Stimulated activated CD8-positive, alpha-beta memory T cell treated with anti-CD3 and anti-CD28 coated beads, Interleukin-7, amount 100 ng/mL, for 24 hours (primary cell): ENCODE measurements at places on chromosomes 16 and 17.

DNA sequence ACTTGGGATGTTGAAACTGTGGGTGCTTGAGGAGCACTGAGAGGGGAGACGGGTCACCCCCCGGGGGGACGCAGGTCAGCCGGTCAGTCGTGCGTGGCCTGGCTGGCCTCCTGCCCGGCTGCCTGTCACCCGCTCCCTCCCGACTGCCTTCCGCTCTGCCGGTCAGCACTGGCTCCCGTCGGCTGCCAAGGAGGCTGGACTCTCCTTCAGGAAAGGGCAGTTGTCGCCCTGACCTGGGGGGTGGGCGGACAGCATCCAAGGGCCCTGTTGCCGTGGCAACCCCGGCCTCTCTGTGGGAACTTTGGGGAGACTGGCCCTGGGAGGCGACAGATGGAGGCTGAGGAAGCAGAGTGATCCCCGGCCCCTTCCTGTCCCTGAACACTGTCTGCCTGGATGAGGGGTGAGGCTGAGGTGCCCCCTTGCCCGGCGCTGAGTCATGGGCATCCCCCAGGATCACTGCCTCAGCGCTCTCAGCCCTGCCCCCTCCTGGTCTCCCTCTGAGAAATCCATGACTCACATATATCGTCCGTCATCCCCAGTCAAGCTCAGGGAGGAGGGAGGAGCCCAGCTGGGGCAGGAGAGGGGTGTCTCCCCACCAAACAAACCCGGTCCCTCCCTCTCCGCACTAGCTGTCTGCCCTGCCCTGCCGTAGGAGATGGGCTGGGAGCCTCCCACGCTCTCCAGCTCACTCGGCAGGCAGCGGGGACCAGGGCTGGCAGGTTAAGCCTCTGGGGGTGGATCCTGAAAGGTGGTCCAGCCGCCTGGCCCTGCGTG is at the start of gene ADGRG1:
TSS of gene ADGRG1 (plus strand) at position 623 of the 774 bp plus-strand sequence. CDS start 21,658 bp downstream, outside the sequence.
- no peak for DNase-seq

- no peak for DNase-seq
Measured at GRCh38 chr16:50166511-50167500, 13.7 kb downstream of the TENT4B start.

- DNase-seq = no peak
Measured at GRCh38 chr17:80679816-80680215, 135.2 kb downstream of the RPTOR start.

DNA sequence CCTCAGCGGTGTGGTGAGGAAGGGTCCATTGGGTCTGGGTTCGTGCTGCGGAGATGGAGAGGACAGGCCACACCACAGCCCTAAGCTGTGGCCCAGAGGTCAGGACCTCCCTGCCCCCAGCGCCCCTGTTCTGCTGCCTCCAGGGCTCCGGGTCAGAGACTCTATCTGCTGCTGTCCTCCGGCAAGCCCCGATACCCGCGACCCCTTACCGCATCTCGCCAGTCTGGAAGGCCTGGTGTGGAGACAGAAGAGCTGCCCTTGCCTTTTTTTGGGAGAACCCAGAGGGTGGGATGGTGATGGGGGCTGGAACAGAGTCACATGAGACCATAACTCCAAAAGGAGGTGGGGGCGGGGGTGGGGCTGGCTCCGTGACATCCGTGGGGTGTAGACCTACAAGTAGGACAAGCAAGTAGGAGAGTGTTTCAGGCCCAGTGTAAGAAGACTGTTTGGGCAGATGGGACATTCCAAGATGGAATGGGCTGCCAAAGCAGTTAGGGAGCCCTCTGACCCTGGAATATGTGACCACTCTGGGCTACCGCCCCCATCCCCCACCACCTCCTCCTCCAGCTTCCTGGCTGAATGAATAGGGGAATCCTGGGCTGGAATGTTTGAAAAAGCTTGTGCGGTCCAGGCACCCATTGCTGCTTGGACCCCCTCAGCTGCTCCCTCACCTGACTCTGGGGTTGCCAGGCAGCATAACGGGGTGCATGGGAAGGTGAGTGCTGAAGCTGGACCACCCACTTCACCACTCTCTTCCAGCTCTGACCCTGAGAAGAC is 1.4 kb downstream of the XYLT2 start:
- no peak for DNase-seq

GRCh38 chr16:11621920-11622651 is 35.4 kb upstream of the LITAF start:
- DNase-seq = no peak

DNA sequence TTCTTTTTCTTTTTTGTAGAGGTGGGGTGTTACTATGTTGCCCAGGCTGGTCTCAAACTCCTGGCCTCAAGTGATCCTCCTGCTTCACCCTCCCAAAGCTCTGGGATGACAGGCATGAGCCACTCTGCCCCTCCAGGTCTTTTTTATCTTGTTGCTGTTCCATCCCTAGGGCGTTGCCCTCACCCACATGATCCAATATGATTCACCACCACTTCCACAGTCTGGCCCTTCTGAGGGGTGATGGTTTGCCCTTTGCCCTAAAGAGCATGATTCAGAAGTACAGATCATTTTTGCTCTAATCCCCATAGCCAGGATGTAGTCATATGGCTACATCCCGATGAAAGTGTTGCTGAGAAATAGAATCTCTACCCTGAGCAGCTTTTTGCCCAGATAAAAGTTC is 18.8 kb downstream of the STX4 start:
- DNase-seq = no peak

DNA sequence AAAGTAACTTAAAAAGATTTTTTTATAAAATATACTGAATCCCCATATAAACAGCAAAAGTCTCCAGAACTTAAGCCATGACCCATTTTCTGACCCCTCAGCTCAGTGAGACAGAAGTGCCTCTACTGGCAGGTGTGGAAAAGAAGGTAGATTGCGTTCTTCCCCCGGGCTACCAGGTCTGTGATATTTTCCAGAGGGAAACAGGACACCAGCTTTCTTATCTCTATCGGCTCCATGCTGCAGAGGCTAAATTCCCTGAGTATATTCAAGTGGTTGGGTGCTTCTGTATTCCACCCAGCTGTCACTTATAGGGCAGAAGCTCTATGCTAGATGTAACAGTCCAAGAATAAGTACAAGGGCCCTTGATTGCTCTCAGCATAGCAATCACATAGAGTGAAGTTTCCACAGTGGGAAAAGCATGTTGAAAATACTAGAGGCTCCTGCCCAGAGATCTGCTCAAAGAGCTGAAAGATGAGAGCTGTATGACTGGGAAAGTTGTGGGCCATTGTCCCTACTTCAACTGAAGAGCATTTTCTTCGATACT is 687.3 kb downstream of the CDH11 start:
- DNase-seq = no peak

GRCh38 chr17:29051731-29052130 is 8.8 kb downstream of the PIPOX start:
- DNase-seq = no peak

- DNase-seq = no peak
Measured at GRCh38 chr17:42472709-42473521, 14.2 kb downstream of the ATP6V0A1 start.

DNA sequence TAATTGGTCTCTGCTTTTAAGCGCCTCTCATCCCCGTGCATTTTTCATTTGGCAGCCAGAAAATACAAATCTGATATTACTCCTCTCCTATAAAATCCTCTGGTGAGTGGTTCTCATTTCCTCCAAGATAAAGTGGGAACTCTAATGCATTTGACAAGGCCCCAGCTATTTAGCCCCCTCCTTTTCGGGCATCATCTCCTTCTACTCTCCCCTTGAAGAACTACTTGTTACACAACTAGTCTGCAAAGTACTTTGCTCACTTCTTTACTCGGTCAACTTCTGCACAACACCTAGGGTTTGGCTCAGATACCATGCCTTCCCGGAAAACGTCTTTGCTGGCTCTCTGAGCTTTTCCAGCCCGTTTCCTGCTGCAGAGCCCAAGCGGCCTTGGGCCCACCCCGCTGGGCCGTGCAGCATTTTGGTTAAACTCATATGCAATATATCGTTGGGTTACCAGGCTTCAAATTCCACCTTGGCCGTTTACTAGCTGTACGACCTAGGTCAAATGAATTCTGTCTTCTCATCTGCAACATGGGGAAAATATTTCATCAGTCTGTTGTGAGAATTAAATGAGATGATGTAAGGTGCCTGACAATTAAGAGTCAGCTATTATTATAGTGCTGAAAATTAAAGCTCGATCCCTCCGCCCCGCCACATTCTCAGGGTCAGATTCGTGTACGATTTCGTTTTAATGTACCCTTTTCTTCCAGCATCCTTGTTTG is 883 bp upstream of the TAF15 start:
- no peak for DNase-seq
